ENCODE measurements at places on chromosomes 3 and 15.

GRCh38 chr3:131535131-131535530 lies 32.4 kb upstream of the MRPL3 start:
- no peak for DNase-seq

DNA sequence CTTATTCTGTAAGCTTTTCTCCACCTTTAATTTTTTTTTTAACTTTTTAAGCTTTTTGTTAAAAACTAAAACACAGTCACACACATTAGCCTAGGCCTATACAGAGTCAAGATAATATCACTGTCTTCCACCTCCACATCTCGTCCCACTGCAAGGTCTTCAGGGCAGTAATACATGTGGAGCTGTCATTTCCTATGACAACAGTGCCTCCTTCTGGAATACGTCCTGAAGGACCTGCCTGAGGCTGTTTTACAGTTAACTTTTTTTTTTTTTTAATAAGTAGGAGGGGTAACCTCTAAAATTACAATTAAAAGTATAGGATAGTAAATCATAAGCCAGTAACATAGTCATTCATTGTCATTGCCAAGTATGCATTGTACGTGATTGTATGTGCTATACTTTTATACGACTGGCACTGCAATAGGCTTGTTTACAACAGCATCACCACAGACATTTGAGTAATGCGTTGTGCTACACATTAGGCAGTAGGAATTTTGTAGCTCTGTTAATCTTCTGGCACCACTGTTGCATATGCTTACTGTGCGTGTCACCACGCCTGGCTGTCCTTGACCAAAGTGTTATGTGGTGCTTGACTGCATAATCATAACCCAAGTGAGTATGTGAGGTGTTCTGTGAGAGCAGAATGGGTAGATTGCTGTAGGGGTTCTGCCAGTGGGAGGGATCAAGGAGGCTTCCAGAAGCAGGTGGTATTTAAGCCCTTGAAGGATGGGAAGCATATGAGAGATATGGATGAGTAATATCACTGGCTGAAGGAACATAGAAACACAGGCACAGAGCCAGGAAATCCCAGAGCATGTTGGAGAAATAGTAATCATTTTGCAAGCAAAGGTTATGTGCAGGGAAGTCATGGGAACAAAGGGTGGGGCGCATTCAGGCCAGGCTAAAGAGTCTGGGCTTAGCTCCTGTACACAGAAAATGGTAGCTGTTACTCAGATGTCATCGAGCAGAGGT lies 18.3 kb downstream of the FBXO22 start:
- DNase-seq, result no peak

GRCh38 chr3:144317961-144318360 lies 346.3 kb downstream of the DIPK2A start:
- DNase-seq, result no peak

DNA sequence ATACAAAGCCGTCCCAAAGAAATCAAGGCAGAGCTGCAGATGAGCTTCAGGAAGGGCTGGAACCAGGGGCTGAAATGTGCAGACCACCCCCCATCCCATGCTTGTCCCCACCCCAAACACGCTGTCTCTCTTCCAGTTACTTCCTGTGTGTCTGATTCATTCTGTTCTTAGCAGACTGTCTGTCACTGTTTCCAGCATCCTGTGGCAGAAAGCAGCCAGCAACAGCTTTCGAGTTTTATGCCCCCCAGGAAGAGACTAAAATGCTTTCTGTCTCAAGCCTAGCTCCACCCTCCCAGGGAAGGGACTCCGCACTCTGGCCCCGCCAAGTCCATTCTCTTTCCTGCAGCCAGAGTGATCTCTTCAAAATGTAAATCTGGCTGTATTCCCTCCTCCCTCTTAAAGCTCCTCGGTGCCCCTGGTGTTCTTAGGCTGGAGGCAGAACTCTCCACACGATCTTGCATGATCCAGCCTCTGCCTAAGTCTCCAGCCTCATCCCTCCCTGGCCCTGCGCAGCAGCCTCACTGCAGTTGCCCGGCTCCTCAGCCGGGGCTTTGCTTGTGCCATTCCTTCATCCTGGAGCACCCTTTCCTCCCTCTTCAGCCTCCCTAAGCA lies 41.5 kb downstream of the HRH1 start:
- no peak for DNase-seq

- no peak for DNase-seq
Measured at GRCh38 chr15:38671675-38672254, 107.2 kb upstream of the RASGRP1 start.

GRCh38 chr3:156160647-156161046 lies 40.3 kb downstream of the KCNAB1 start:
- no peak for DNase-seq

GRCh38 chr3:157261000-157261399 lies 101.1 kb upstream of the CCNL1 start:
- DNase-seq, result no peak

GRCh38 chr3:187484547-187485295 lies 116.5 kb downstream of the RTP4 start:
- DNase-seq, result no peak

DNA sequence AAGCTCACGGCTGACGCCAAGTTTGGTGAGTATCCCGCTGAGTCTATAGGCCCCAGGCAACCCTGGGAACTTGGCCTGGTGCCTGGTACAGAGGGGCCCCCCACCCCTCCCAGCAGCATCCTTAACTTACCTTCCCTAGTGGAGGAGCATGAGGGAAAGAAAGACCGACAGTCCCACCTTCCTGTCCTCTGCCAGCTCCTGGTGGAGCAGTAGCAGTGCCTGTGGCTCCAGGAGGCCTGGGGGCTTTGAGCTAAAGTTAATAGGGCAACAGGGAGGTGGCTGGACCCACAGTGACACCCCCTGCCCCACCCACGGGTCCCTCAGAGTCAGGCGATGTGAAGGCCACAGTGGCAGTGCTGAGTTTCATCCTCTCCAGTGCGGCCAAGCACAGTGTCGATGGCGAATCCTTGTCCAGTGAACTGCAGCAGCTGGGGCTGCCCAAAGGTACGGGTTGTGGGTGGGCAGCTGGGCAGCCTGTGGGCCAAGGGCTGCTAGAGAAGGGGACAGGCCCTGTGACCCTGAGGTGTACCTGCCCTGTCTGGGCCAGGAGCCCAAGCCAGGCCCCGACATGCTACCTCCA lies 2.9 kb downstream of the COMMD4 start:
- no peak for DNase-seq

Measured in stimulated activated CD8-positive, alpha-beta memory T cell treated with anti-CD3 and anti-CD28 coated beads, Interleukin-7, amount 100 ng/mL, for 4 hours (primary cell).